ENCODE measurements at places on chromosomes 2 and 18.

DNA sequence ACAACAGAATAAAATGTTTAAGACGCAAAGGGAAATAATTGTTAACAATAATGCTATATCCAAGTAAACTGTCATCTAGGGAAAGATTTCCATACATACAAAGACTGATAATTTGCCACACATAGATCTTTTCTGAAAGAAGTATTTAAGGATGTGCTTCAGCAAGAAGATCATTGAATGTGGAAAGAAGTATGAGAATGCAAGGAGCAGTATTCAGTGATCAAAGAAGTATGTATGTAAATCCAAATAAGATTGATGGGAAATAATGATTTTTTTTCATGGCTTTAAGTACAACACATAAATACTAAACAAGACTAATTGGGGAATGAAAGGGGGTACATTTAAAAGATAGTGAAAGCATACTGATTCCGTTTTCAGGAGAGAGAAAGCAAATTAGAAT is 410.4 kb upstream of the HS6ST1 start:
- no peak for DNase-seq

DNA sequence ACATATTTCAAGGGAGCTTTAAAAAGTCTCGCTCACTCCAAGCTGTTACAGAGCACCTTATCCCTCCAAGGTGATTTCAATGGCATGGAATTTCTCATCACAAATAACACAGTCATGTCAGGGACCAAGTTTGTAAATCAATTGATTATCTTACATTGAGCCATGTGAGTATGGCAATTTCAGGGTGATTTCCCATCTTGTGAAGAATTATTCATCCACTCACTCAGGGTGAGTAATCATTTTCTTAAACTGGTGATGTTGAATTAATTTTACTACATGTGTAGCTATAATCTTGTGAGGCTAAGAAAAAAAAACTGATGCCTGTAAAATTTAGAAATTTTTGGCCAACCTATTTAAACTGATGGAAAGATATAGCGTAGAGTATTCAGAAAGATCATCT is 3.3 kb upstream of the ABCA12 start:
- DNase-seq = no peak

GRCh38 chr18:72986103-72986502 is 118.3 kb upstream of the NETO1 start:
- DNase-seq = no peak

DNA sequence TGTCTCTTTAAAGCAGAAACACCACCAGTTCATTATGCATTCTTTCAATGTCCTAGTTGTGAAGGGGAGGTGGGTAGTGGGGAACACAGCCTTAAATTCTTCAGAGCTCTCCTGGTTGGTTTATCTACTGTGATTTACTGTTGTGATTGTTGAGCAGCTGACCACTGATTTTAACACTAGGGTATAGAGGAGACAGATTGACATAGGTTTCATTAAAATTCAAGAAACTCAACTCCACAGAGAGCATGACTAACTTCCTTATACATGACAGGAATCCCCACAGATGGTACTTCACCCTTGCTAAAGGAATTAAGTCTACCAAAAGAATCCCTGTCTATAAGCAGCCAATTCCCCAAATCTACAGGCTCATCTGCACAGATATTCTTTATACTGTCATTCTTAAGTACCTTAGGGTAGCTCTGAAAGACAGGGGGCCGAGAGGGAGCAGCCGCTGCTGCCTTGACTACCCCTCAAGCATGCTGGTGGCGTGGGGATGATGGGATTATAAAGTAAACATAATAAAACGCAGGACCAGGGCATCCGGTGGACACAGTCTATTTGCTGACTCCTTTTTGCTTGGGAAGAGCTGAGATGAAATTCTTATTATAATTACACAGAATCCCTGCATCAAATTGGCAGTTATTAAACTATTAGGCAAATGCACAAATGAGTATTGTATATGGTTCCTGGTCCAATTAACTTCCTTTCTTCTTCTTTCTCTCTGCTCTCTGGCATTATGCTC is 1377.6 kb upstream of the PIK3C3 start:
- no peak for DNase-seq

DNA sequence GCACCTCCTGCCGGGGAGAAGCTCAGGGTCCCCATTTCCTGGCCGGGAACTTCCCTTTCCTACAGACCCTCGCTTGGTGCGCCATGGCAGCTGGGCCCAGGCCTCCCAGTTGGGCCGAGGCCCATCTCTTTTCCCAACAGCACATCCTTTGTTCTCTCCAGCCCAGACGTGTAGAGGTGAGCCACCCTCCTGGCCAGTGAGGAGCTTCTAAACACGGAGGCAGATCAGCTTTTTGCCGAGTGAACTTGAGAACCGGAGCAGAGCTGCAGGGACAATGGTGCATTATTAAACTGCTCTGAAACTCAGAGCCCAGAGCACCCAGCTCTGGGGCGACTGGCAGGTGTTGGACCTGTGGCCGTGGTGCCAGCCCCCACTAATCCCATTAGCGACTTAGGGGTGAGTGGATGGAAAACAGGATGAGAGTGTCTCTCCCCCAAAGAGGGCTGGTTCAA is 25.4 kb downstream of the SH3BP4 start:
- DNase-seq = no peak

DNA sequence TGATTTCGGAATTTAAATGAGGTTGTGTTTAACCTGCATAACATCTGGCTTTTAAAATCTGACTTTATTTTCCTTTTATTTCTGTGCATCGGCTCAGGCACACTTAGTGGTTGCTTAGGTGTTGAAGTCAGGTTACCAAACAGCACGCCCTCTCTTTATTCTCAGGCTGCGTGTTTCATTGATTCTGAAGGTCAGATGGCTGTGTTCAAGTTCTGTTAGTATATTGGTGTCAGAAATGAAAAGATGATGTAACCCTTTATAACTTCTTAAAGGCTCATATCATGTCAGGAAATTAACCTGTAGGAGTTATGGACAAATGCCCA is 246.5 kb downstream of the LDLRAD4 start:
- no peak for DNase-seq

DNA sequence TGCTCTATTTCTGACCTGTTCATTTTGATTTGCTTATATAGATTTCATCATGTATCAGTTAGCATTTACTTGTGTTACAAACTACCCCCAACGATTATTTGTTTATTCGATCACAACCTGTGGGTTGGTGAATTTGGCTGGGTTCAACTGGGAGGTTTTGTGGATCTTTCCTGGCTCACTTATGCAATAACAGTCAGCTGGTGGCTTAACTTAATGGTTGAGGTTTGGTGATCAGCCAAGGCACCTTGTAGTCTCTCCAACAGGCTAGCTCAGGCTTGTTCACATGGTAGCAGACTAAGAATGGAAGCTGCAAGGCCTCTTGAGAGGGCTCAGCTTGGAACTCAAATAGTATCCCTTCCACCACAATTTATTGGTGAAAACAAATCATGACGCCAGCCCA is 5.4 kb upstream of the PUM2 start:
- DNase-seq = no peak

GRCh38 chr2:142734770-142735169 is 142.7 kb upstream of the KYNU start:
- no peak for DNase-seq

- no peak for DNase-seq
These were observed 23.3 kb upstream of the ALPI start for GRCh38 chr2:232432598-232433184.

DNA sequence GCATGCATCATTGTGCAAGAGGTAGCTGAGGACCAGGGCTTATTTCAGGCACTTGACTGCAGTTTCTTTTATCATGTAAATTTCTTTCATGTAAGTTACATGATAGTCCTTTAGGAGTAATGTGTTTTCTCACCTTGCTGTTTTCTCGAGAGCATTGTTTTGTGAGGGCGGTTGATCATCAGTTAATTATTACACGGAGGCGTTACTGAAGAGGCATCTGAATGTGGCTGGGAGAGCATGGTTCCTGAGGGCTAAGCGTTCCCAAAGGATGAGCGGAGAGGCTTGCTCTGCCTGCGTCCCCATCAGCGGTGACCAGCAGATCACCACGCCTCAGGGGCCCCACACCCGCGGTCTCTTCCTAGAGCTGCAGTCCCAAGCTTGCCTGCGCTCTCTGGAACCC is 156.1 kb upstream of the NFATC1 start:
- DNase-seq = no peak

- DNase-seq = no peak
These were observed 13.6 kb upstream of the IRS1 start for GRCh38 chr2:226813148-226813701.

- DNase-seq = no peak
These were observed 55.4 kb downstream of the BOLA3 start for GRCh38 chr2:74092275-74092674.

- no peak for DNase-seq
These were observed 38.3 kb downstream of the APLF start for GRCh38 chr2:68505603-68506159.

GRCh38 chr18:36212301-36213171 is 25.2 kb downstream of the MOCOS start:
- no peak for DNase-seq

DNA sequence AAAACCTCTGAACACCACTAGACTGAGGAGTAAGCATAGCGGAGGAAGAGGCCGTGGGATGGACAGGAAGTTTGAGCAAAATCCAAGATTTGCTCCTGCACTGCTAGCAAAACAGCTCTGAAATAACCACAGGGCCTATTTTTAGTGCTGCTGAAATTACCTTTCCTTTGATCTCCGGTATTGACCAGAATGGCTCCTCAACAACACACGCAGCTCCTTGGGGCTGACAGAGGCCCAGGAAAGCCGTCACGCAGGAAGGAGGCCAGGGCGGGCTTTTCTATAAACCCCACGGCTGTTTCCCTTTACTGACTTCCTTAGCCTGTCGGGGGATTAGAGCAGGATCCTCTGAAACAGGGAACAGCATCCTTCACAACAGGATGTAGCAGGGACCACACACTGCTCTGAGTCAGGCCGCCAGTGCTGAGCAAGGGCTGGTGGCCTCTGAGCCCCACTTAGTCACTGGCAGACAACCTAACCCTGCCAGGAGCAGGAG is 80.8 kb upstream of the LCLAT1 start:
- DNase-seq = peak; percentile 36

GRCh38 chr2:25539136-25539535 is 134.2 kb downstream of the DTNB start:
- DNase-seq = no peak

DNA sequence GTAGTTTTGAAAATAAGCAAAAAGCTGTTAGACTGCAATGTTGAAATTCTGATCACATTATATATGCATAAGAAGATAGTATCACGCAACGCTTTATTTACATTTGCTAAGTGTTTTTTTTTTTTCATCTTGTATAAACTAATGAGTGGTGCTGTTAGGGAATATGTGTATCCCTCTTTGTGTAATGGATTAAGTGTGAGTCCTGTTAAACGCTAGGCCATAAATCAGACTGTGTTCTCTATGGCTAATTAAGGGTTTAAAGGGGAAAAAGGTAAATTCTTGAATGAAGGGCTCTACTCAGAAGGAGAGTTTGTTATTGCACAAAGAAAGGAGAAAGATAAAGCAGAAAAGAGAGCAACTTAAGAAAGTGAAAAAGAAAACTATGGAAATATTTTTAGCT is 4.8 kb upstream of the ASXL3 start:
- DNase-seq = no peak

GRCh38 chr2:207944334-207944733 is 81.0 kb downstream of the PLEKHM3 start:
- no peak for DNase-seq

DNA sequence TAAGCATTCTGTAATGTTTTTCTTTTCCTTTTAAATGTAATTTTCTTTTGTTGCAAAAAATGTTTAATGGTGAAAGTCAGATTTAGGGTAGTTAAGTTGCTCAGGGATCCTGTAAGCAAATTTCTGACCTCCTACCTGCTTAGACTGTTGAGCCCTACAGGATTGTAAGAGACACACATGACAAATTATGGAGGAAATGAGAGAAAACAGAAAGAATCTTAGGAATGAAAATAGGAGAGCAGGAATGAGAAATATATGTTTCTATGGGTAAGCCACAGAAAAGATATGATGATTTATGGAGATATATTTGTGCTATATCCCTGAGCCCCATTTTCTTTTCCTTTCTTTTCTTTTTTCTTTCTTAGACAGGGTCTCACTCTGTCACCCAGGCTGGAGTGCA is 28.3 kb downstream of the CYBRD1 start:
- DNase-seq = no peak

DNA sequence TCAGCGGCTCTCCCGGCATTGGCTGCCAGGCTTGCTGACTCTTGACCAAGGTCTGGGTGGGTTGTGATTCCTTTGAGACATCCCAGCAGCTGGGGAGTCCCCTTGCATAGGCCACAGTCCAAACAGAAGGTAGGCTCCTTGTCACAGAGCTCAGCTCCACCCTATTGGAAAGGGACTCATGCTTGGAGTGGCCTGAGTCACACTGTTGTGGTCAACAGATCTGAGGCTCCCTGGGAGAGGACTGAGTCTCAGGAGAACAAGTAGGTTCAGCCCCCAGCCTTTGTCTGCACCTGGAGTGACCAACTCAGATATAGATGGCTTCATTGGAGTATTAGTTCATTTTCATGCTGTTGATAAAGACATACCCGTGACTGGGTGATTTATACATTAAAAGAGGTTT is 32.1 kb upstream of the SH3BP4 start:
- no peak for DNase-seq

GRCh38 chr2:186425576-186425975 is 60.5 kb upstream of the ZC3H15 start:
- DNase-seq = no peak

DNA sequence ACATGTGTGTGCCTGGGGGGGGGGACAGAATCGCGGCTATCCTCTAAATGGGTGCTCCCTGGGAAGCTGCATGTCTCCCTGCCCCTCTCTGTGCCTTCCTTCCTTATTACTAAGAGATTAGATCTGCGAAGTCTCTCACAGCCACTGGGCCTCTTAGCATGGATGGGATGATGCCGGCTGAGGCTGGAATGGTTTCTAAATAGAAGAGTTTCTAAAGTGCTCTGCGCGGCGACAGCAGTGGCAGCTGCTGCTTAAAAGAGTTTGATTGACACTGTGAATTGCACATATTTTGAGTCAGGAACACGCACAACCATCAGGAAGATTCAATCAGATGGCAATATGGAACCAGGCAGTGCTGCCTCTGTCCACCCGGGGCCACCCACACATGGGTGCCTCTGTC is 163.8 kb downstream of the CLIP4 start:
- DNase-seq = no peak

DNA sequence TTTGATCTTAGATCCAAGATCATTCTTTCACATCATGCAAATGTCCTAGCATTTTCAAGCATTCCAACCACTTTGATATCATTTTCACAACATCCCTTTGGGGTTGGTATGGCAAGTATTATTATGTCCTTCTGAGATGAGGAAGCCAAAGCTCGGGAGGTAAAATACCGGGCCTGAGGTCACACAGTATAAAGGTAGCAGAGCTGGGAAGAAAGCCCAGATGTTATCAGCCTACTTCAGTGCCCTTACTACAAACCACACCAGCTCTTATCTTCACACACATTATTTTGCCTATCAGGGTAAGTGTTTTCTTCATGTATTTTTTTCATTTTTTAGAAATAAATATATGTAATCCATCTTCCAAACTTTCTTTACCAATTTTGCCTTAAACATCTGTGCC is 4.2 kb upstream of the B4GALT6 start:
- no peak for DNase-seq

- no peak for DNase-seq
These were observed 204.9 kb downstream of the PTGR3 start for GRCh38 chr18:75003764-75004690.

GRCh38 chr2:211816754-211817153 is 721.8 kb downstream of the ERBB4 start:
- DNase-seq = no peak

GRCh38 chr18:55124078-55124763 is 165.0 kb upstream of the CCDC68 start:
- DNase-seq = no peak

Data from activated T-cell treated with anti-CD3 and anti-CD28 coated beads for 24 hours (primary cell).